ENCODE measurements at places on chromosomes 2 and 18.

DNA sequence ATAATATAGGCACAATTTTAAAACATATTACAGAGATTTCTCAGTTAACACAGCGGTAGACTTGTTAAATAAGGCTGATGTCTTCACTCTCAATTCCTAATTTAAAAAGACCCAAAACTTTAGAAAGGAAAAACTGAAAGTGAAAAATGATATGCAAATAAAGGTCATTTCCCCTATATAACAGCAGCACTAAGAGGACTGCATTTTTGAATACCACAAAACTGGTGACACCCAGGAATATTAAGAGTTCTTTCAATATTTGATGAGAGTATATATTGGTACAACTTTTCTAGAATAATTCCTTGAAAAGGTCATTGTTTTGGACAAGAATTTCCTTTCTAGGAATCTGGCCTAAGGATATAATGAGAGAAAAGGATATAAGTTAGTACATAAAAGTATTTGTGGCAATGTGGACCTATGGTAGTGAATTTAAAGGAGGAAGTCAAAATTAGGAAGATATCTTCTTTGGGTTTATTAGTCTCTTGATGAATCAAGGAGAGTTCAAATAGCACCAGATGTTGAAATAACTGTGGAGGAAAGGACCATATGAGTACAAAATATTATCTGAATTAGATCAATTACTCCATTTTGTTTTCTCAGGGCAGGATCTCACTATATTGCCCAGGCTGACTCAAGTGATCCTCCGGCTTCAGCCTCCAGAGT lies 70.3 kb downstream of the TMEM237 start:
- no peak for DNase-seq

- DNase-seq, result no peak
Observed at GRCh38 chr18:76750917-76751890, 71.2 kb upstream of the ZNF236 start.

- DNase-seq, result no peak
Observed at GRCh38 chr2:241134711-241135110, 14.6 kb downstream of the PASK start.

- DNase-seq, result no peak
Observed at GRCh38 chr2:151638191-151638933, 95.9 kb downstream of the NEB start.

GRCh38 chr2:12718711-12719399 lies 2.1 kb downstream of the TRIB2 start:
- DNase-seq, result no peak

DNA sequence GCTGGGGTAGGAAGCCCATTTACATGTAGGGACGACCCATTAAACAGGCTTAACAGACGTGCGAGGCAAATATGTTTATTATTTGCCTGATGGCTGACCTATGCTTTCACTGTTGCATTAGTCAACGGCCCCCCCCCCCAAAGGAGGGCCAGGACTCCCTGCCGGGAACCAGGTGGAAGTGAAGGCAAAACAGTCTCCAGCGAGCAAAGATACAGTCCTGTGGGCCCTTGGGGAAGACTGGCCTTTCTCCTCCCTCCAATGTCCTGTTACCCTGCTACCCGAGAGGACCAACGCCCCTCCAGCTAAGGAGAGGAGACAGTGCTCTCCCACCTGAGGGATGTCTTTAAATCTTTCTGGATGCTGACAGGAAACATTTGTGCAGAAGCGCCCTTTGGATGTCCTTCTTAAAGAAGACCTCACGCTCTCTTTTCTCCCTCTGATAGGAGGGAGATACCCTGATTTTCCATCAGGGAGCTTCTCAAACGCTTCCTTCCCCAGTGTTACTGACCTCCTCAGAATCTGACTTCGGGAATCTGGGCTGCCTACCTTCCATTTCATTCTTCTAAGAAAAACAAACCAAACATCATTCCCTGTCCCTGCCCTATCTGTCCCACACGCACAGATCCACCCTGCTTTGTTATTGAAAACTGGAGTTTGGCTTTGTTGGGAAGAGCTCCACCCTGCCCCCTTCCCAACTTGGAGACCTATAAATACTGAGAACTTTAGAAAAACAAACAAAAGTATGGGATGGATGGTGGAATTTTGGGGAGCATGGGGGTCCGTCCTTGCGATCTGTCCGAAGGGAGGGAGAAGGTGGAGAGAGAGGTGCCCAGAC lies 135.9 kb upstream of the SIX3 start:
- DNase-seq, result no peak

DNA sequence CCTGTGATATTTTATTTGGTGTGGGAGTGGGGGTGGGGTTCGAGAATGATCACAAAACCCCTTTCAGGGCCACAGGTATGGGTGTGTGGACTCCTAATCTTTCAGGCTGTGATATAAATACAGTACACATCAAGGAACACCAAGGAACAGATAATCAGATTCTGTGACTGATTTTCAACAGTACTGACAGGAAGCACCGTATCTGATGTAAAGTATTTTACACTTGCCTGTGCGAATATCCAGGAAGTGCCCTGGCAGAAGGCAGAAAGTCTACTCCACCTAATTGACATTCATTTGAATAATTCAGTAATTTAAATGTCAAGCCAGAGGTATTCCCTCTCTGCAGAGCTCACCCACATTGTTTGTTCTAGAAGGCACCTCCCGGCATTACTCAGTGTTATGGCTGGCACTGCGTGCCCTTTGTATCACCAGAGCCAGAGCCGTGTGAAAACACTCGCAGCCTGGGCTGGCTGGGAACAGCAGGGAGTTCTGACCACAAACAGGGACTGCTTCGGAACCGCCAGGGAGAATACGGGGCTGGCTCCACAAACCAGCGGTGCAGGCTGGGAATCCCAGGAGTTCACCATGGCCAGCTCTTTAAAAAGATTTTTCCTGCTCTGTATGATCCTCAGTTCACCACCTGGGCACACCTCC lies 91.8 kb downstream of the ACVR1 start:
- DNase-seq, result no peak

DNA sequence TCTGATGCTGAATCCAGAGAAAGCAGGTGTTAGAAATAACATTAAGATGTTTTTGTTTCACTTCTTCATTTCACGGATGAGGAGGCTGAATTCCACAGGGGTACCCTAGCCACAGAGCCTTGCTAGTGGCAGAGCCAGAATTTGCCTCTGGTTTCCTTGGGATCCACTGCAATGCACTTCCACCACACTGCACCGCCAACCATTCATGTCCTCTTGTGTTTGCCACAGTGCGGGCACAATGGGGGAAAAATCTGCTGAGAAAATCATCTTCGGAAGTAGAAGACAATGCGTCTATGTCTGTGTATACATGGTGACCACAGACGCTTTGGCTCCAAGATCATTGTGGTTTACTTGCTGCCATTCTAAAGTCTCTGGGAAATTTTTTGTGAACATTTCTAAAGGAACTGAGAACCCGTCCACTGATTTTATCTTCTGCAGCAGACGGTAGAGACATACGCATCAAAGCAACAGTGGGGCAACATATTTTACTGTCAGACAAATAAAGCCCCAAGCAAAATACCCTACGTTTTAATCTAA lies 14.9 kb downstream of the ICOS start:
- peak; percentile 39 for DNase-seq

DNA sequence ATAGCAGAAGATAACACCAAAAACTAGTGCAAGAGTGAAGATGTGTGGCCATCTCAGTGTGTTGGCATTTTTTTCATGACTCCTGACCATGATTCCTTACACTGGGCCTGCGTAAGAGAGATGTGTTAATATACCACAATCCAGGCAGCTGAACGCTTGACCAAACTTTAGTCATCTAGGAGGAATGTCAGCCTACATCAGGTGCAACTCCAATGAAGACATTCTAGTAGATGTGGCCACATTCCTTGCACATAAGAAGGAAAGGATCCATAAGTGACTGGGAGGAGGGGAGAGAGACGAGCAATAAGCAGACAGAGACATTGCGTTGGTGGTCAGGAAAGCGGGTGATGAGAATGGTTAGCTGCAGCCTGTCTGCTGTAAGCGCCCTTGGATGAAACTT lies 42.6 kb downstream of the CYRIA start:
- DNase-seq, result no peak

DNA sequence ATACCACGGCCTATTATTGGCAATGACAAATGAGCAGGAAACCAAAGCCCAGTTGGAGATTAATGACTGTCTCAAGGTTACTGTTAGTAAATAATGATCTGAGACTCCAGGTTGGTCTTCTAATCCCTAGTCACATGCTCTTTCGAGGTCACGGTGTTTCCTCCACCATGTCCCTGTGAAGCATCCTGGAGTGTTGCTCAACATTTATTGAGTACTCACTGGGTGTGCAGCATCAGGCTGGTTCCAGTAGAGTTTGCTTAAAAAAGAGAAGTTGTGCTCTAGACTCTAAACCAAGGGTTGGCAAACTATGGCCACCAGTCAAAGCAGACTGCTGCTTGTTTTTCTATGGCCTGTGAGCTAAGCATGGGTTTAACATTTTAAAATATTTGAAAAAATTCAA lies 263.8 kb upstream of the ATP5MC3 start:
- no peak for DNase-seq

DNA sequence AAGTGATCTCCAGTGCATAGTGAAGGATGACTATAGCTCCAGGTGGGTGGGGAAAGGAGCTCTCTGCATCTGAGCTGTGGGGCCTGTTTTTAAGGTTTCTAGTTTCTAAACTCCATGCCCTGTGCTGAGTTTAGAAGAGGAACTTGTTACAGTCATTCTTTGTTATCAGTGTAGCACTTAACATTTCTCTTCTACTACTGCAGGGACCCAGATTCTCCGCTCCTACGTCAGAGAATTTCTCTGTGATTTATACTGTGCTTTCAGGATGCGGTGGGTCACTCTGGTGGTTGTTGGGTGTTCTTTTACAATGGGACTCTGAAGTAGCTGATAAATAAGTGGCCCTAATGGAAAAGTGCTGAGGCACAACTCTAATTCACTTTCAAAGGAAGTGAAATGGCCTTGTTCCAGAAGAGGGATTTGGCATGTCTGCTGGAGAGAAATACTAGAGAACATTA lies 122.0 kb downstream of the WDSUB1 start:
- DNase-seq, result no peak

- DNase-seq, result no peak
Observed at GRCh38 chr2:29443151-29443550, 327.9 kb downstream of the CLIP4 start.

DNA sequence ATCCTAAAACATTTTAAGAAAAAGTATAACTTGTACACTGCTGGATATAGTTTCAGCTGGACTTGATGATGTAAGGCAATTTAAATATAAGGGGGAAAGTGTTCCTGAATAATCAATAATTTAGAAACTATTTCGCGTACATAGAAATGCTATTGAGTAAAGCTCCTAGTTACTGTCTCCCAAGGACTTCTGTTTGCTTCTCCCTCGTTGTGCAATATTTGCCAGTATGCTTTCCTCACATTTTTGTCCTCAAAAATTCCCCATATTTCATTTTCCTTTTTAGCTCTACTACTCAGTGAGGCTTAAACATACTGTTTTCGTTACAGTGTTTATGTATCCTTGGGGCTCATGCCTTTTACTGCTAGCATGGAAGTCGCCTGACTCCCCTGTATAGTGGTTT lies 36.9 kb downstream of the ATP9B start:
- no peak for DNase-seq

DNA sequence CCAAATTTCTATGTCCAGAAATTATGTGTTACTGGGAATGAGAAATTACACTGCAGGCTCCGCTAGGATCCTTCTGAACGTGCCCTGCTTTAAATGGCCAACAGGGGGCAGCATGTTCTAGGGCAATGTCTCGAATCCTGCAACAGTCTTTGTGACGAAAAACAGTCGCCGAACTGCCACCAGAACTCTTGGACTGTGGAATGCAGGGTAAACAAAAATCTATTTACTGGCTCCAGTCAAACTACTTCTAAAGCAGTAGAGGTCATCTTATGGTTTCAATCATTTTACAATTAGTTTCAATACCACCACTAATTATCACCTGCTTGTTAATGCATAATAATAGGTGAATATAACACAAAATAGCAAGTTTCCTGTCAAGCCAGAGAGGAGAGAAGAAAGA lies 9.8 kb upstream of the ZNF397 start:
- DNase-seq, result peak; percentile 64

DNA sequence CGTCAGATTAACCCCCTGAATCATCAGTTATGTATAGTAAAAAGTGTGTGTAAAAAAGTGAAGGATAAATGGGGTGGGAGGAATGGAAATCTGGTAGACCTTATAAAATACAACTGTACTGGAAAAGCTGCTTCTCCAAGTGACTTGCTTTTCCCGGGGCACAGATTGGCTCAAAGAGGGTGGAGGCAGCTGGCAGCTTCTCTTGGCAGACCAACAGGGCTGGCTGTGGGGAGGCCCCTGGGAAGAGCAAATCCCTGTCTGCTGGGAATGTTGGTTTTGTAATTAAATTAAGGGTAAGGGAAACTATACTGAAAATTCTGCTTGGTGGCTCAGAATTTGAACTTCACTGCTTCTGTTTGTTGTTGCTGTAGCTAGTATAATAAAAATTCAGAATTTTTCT lies 154.2 kb upstream of the DLX2 start:
- no peak for DNase-seq

- no peak for DNase-seq
Observed at GRCh38 chr2:68689553-68690537, 44.8 kb upstream of the ARHGAP25 start.

DNA sequence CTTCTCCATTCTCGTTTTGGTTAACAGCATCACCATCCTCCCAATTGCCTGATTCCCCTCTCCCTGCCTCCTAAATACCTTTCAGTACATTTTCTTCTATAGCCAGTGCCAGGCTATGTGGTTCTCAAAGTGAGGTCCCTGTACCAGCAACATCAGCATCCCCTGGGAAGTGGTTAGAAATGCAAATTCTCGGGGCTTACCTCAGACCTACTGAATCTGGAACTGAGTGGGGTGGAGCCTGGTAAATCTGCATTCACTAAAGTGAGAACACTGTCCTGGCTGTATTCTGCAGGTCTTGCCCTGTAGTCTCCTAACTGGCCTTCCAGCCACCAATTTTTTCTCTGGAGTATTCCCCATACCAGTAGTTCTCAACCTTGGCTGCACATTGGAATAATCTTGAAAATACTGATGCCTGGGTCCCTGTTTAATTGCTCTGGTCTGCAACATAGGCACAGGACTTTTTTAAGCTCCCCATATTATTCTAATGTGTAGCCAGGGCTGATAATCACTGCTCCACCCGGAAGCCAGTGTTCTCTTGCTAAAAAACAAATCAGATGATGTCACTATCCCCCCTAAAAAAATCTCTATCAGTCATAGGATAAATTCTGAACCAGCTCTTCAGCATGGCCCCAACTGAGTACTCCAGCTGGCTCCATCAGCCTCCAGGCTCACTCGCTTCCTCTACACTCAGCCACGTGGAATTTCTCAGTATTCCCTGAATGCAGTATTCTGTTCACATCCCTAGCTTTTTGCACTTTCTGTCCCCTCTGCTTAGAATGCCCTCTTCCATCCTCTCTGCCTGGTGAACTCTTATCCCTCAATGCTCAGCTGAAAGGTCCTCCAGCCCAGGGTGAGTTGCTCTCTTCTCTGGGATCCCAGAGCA lies 98.4 kb downstream of the CDK15 start:
- DNase-seq, result no peak

DNA sequence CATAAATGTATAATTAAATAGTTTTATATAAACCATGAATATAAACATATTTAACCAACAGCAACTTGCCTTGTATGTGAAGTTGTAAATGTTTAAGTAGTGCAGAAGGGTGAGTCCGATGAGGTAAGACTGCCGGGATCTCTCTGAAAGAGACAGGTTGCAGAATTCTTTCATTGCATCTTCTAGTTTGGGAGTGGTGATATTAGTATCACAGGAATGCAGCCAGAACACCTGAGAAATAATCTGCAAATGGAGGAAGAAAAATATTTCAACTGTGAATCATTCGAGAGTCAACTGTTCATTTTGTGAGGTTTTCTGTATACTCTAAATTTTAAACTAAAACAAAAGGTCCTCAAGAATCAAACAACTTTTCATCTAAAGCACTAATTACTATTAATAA lies 123.0 kb downstream of the ABCA12 start:
- DNase-seq, result no peak

GRCh38 chr2:383178-383577 lies 95.3 kb upstream of the ALKAL2 start:
- DNase-seq, result no peak

Measured in activated T-helper 1 cell treated with anti-CD3 and anti-CD28 coated beads, Interleukin-2, amount 50 U/mL, for 16 hours (primary cell).